ENCODE measurements at places on chromosomes 3 and 15. TPM values are rescaled to one million over a fixed set of nuclear protein-coding genes. Genes with fewer than 3 reads are reported as not detected.

GRCh38 chr3:69806735-69807438 lies 67.6 kb downstream of the MITF start:
- no peak for DNase-seq

- no peak for DNase-seq
These were observed 54.2 kb upstream of the RBMS3 start for GRCh38 chr3:29226706-29227105.

DNA sequence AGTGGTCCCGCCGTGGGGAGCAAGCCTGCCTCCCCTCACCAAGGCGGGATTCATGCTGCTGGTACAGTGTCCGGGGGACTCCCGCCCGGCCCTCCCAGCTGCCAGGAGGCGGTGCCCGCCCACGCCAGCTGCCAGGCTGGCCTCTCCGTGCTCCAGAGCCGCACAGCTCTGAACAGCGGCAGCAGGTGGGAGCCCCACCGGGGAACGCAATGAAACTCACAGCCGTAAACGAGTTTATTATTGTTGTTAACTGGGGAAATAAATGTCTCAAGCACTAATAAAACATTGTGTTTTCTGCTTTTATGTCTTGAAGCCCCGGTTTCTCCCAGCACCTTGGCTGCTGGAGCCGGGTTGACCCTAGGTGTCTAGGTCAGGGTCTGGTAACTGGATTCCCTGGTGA lies 317.7 kb upstream of the TLE3 start:
- no peak for DNase-seq

Gene CX3CR1
- polyA plus RNA-seq: 3.4 TPM
